ENCODE measurements at places on chromosomes 4 and X.

DNA sequence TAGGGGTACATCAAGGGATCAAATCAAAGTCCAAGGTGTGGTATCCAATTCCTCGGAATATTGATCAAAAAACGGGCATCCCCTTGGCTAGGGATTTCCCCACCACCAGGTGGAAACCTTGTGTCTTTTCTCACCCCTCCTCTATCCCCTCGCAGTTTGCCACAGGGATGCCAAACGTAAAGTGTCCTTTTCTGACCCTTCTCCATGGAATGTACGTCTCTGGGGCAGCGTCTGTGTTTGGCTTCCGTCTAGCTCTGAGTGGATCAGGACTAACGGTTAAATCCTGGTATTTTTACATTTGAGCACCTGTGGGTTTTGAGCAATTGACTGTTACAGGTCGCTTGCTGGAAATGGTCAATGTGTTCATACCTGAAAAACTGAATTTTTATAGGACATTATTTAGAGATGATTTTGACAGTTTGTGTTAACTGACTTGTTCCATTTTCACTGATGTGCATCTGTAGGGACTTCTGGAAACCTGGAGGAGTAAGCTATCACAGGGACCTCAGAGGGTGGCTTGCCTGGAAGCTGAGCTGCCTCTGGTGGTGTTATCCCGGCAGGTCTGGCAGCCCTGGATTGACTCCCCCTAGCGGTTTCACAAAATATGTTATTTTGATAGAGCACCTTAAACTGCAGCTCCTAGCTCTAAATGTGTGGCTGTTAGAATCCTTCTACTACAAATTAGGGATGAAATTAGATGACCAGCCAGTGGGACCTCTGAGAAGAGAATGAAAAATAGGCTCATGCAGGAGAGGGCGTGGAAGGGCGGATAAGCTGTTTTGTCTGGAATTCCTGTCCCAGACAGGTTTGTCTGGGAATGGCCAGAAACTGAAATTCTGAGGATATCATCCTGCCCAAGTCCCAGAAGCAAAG lies 8.8 kb upstream of the MGST2 start:
- DNase-seq, result no peak

DNA sequence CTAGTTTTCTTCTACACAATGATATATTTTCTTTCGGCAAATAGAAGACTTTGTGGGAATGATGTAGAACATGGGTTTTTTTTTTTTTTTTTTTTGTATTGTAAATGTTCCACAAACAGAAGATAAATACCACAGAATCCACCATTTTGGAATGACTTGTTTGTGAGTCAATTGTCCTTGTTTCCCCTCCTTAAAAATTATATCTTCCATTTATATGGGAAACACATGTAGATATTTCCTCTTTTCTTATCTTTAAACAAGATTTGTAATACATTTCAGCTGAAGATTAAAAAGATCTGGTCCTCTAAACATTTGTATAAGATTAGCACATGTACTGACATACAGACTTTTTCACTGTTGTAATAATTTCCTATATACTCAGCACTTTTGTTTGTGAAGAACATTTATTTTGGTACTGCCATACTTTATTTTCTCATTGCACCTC lies 304.6 kb downstream of the SPRY1 start:
- no peak for DNase-seq

GRCh38 chr4:94649381-94650133 lies 108.2 kb upstream of the BMPR1B start:
- no peak for DNase-seq

- no peak for DNase-seq
Observed at GRCh38 chr4:180521181-180521580, 1722.0 kb upstream of the TENM3 start.

GRCh38 chrX:65712005-65712806 lies 44.8 kb downstream of the MSN start:
- DNase-seq, result no peak

- no peak for DNase-seq
Observed at GRCh38 chrX:56994375-56995270, 718 bp downstream of the SPIN3 start.

GRCh38 chr4:145891958-145892357 lies 46.7 kb downstream of the ZNF827 start:
- no peak for DNase-seq

DNA sequence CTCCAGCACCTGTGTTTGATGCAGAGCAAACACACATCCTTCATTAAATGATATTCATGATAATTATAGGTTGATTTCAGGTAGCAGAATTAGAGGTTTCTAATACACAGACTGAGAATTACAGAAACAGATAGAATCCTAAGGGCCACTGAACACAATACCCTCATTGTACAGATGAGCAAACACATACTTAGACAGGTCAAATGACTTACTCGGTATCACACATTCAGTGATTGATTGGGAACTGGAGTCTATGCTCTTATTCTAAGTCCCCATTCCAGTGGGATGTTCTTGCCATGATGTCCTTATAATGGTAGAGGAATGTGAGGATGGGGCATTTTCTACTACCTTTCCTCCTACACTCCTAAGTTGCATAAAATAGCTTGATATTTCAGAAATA lies 70.8 kb downstream of the DCAF8L1 start:
- DNase-seq, result no peak

GRCh38 chrX:24448762-24449250 lies 16.3 kb upstream of the PDK3 start:
- DNase-seq, result no peak

GRCh38 chr4:152951348-152951747 lies 15.2 kb downstream of the FHDC1 start:
- no peak for DNase-seq

- DNase-seq, result no peak
Observed at GRCh38 chrX:18871161-18871890, 112.6 kb downstream of the PHKA2 start.

DNA sequence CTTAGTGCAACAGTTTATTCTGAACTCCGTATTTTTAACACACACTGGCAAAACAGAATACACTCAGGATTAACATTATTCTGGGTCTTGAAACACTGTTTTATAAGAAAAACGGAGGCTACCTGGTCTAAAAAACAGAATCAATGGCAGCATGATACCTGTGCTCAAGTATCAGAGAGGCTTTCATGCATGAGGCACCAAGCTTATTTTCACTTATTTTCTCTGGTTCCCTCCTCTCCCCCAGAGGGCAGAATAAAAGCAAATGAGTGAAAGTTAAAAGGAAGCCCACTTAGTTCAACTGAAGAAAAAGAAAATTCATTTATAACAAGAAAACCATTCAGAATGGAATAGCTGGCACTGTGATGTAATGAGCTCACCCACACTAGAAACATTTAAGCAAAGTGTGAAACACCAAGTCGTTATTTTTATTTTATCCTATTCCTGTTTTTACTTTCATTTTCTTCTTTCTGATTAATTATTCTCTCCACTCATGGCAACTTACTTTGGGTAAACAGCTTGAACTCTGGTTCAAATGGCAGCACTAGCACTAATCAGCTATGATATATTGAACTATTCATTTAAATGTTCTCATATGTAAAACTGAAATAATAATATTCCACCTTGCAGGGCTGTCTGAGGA lies 211.8 kb downstream of the PPP3CA start:
- DNase-seq, result no peak

DNA sequence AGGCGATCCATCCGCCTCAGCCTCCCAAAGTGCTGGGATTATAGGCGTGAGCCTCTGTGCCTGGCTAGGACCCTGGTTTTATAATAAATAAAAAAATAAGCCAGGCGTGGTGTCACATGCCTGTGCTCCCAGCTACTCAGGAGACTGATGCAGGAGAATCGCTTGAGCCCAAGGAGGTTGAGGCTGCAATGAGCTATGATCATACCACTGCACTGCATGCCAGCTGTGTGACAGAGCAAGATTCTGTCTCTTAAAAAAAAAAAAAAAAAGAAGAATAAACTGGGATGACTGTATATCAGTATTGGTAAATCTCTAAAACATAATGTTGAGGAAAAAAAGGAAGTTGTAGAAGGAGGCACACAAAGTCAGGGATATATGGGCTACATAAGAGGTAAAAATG lies 45.7 kb upstream of the SLC34A2 start:
- DNase-seq, result no peak

- no peak for DNase-seq
Observed at GRCh38 chrX:129984111-129984958, 1.9 kb downstream of the BCORL1 start.

DNA sequence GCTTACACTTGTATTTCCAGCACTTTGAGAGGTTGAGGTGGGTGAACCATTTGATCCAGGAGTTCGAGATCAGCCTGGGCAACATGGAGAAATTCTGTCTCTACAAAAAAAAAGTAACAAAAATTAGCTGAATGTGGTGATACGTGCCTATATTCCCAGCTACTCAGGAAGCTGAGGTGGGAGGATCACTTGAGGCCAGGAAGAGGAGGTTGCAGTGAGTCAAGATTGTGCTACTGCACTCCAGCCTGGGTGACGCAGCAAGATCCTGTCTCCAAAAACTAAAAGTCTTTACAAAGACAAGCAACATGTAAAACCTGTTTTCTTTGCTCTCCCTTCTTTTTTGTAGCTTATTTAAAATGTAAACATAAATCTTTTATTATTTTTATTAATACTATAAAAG lies 1156.1 kb downstream of the FAT4 start:
- no peak for DNase-seq

- no peak for DNase-seq
Observed at GRCh38 chr4:14833053-14833452, 169.2 kb upstream of the CPEB2 start.

DNA sequence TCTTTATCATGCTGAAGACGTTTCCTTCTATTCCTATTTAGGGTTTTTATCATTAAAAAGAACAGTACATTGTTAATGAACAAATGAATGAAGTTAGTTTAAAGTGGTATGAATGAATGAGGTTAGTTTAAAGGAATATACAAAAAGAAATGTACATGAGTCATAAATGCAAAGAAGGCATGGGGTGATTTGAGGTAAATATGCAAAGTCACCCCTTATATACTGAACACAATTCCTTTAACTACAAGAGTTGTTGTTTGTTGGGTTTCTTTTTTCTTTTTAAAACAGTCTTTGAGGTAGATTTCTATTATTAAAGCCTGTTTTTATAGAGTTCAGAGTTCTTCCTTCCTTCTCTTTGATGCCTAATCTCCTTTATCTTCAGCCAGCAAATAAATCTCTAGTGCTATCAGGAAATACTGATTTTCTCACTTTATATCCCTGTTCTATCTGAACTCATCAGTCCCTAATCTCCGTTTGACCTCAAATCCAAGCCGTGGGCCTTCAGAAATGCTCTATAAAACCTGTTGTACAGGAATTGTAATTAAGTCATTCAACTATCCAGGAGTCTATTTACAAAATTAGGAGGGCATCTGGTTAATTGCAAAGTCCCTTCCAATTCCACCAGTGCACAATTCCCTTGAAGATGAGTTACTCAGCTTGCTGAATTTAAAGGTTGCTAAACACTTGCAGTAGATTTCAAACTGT lies 31.6 kb upstream of the ABCG2 start:
- no peak for DNase-seq

- no peak for DNase-seq
Observed at GRCh38 chr4:137367620-137368019, 164.7 kb downstream of the PCDH18 start.

- no peak for DNase-seq
Observed at GRCh38 chrX:30622361-30622760, 30.9 kb upstream of the GK start.

- DNase-seq, result no peak
Observed at GRCh38 chrX:24485976-24486680, 21.0 kb downstream of the PDK3 start.

DNA sequence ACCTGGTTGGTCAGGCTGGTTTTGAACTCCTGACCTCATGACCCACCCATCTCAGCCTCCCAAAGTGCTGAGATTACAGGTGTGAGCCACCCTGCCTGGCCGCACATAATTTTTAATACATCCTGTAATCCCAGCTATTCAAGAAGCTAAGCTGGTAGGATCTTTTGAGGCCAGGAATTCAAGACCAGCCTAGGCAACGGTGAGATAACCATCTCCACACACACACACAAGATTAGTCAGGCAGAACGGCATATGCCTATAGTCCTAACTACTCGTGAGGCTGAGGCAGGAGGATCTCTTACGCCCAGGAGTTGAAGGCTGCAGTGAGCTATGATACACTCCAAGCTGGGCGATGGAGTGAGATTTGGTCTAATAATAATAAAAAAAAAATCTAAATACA lies 212.4 kb upstream of the NEIL3 start:
- DNase-seq, result no peak

DNA sequence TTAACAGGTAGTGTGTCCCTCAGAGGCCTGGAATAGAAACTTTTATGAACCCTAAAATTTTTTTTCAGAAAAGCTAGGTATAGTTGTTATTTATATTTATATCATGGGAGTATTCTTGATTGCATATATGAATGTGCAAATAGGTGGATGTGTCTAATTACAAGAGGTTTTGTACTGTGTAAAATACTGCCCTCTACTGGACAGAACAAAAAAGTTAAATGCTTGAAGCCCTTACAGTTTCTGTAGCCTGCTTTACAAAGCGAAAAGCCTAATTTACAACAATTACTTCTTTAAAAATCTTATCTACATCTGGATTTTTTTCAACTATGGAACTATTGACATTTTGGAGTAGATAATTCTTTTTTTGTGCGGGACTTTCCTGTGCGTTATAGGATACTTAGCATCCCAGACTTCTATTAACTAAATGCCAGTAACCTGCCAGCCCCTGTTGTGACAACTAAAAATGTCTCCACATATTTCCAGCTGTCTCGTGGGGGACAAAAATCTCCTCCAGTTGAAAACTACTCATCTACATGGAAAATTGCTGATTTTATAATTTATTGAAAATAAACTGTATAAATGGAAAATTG lies 35.1 kb downstream of the ENPEP start:
- no peak for DNase-seq

DNA sequence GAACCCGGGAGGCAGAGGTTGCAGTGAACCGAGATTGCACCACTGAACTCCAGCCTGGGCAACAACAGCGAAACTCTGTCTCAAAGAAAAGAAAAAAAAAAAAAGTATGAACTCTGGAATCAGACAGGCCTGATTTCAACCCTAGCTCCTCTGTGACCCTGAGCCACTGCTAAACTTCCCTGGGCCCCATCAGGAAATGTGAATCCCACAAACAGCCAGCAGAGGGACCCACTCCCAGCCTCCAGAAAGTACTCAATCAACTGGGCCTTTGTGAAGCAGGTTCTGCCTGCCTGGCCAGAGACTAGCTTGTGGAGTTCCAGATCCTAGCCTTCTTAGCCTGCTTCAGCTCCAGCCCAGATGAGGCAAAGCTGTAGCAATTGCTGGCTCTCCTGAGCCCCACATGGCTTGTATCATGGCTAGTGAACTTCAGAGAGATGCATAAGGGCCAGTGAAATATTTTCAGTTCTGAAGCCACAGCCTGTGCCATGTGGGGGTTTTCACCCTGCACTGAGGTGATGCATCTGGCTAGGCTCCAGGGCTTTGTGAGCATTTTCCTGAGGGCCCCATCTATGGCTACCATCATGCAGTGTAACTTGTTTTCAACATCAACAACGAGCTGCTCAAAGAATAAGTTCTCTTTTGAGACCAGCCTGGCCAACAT lies 7.2 kb upstream of the IDS start:
- no peak for DNase-seq

Measured in esophagus squamous epithelium (tissue), 5 donors.